Endodermal cell (in vitro differentiated cells): ENCODE measurements at places on chromosomes 13 and 19. TPM values are rescaled to one million over a fixed set of nuclear protein-coding genes. Genes with fewer than 3 reads are reported as not detected.

Gene SBNO2
- total RNA-seq: 35.3 to 46.0 TPM (median 43.3 TPM) in 3 replicates

Gene OLFM2
- 58.1 to 75.3 TPM (median 61.7 TPM) in 3 replicates for total RNA-seq

Gene CLDN10
- total RNA-seq: 7.0 to 12.9 TPM (median 10.6 TPM) in 3 replicates

Gene TMEM145
- total RNA-seq: 0.38 to 12.8 TPM (median 1.0 TPM) in 3 replicates

DNA sequence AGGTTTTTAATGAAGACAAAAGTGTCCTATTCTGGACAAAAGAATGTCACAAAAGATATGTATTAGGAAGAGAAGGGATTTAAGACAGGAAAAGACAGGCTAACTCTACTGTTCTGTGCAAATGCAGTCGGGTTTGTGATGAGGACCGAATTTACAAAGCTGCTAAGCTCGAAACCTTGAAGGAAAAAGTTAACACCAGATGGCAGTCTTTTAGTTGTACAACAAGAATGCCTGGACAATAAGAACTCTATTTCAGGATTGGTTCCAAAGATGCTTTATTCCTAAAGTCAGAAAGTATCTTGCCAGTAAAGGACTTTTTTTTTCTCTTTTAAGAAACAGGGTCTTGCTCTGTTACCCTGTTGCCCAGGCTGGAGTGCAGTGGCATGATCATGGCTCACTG is 51.1 kb downstream of the HS6ST3 start:
- H3K4me3 ChIP-seq: no peak overlapping the region
- H3K36me3 ChIP-seq: no peaks in the 10 kb centered on the region
- no peaks in the 10 kb centered on the region for H3K27me3 ChIP-seq
- H3K27ac ChIP-seq: no peak overlapping the region
- DNase-seq: no peak

DNA sequence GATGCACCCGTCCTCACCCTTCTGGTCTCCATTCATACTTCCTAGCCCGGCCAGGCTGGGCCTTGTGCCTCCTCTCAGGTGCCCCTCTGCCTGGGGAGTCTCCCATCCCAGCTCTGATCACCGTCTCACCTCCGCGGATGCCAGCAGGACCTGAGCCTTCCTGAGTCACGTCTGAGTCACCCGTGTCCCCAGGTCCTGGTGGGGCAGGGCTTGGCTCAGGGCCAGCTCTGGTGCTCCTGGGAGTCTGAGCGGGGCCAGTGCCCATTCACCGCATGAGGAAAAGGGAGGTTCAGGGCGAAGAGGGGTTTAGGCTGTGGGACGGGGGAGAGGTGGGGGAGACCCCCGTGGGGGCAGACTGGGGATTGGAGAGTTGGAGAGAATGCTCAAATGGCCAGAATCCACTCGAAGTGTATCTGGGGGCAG is 593 bp downstream of the ATP8B3 start:
- no peak overlapping the region for H3K4me3 ChIP-seq
- H3K4me1 ChIP-seq: no peaks in the 10 kb centered on the region
- DNase-seq: no peak
- H3K36me3 ChIP-seq: no peaks in the 10 kb centered on the region
- no peaks in the 10 kb centered on the region for H3K27me3 ChIP-seq

DNA sequence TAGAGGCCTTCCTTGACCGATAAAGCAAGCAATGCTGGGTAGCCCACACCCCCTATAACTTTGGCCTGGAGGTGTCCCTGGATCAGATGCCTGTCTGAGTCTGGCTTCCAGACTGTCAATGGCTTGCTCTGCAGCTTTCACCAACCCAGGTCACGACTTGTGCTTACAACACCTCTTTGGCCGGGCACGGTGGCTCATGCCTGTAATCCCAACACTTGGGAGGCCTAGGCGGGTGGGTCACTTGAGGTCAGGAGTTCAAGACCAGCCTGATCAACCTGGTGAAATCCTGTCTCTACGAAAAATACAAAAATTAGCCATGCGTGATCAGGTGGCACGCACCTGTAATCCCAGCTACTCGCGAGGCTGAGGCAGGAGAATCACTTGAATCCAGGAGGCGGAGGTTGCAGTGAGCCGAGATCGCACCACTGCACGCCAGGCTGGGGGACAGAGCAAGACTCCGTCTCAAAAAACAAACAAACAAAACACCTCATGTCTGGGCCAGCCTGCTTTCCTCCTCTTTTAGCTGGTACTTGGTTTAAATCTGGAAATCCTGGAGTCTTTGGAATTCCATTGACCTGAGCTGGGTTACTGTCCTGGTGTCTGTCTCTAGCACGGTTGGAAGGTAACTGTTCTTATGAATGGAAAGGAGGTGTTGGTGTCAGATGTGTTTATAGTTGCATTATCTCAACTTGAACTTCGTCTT is 10.3 kb upstream of the GARRE1 start:
- H3K36me3 ChIP-seq: no peaks in the 10 kb centered on the region
- no peaks in the 10 kb centered on the region for H3K27me3 ChIP-seq
- no peak overlapping the region for H3K4me3 ChIP-seq
- H3K4me1 ChIP-seq: no peaks in the 10 kb centered on the region
